Activated CD8-positive, alpha-beta memory T cell treated with anti-CD3 and anti-CD28 coated beads, Interleukin-2, amount 50 U/mL, for 4 hours (primary cell): ENCODE measurements at places on chromosomes 12 and 14.

- DNase-seq, result no peak
These were observed 111.3 kb upstream of the FRMD6 start for GRCh38 chr14:51540364-51540763.

DNA sequence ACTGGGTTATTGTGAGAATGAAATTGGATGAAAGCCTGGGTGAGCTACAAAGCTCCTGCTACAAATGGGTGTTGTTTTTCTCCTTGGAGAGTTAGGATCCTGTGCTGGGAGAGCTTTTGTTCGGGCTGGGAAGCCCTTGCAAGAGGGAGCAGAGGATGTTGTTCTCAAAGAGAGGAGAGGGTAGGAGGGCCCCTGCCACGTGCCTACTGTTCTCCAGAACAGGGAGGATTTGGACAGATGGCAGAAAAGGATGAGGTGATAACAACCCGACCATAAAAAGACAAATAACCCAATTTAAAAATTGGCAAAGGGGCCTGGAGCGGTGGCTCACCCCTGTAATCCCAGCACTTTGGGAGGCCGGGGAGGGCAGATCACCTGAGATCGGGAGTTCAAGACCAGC is 68.8 kb downstream of the GALNT16 start:
- DNase-seq, result no peak

- DNase-seq, result peak; percentile 23
These were observed 40.6 kb downstream of the SLC15A4 start for GRCh38 chr12:128783129-128783574.

GRCh38 chr14:86639146-86639545 is 1109.2 kb downstream of the FLRT2 start:
- no peak for DNase-seq

DNA sequence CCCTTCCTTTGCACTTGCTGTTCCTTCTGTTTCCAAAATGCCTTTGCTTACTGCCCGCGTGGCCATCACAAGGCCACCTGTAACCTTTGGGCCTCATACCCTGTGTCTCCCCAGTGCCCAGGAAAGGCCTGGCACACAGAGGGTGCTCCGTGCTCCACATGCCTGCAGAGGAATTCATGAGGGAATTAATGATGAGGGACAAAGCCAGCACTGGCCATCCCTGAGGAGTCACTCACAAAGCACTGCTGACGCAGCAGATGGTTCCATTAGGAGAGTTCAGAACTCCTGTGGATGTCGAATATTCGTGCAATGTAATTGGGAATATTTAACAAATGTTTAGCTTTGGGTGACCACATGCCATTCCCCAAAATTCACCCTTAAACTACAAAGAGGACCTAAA is 49.6 kb upstream of the PRMT8 start:
- no peak for DNase-seq

GRCh38 chr14:34087571-34087970 is 136.7 kb upstream of the EGLN3 start:
- DNase-seq, result no peak

- no peak for DNase-seq
These were observed 74.3 kb downstream of the SYNE3 start for GRCh38 chr14:95442016-95442632.

GRCh38 chr12:124277394-124278241 is 17.3 kb upstream of the RFLNA start:
- no peak for DNase-seq

DNA sequence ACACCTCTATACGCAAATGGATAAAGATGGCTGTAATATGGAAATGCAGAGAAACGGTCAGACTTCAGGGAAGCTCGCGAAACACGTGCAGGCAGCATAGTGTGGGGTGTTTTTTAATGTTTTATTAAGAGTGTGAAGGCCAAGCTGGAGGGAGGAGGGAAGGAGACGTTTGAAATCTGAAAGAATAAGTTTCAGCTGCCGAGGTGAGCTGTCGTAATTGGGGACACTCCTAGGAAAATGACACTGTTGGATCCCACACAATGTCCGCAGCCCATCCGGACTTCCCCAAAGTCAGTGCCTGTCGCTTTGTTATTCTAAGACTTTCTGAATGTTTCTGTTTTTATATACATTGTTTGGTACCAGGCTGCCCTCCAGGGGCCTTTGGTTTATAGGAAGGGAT is 8.3 kb downstream of the FZD10 start:
- no peak for DNase-seq
